ENCODE measurements at places on chromosomes 5 and 9.

- no peak for DNase-seq
Observed at GRCh38 chr9:15999422-16000339, 446.8 kb downstream of the CCDC171 start.

- DNase-seq, result no peak
Observed at GRCh38 chr9:85859765-85860164, 81.2 kb upstream of the NAA35 start.

DNA sequence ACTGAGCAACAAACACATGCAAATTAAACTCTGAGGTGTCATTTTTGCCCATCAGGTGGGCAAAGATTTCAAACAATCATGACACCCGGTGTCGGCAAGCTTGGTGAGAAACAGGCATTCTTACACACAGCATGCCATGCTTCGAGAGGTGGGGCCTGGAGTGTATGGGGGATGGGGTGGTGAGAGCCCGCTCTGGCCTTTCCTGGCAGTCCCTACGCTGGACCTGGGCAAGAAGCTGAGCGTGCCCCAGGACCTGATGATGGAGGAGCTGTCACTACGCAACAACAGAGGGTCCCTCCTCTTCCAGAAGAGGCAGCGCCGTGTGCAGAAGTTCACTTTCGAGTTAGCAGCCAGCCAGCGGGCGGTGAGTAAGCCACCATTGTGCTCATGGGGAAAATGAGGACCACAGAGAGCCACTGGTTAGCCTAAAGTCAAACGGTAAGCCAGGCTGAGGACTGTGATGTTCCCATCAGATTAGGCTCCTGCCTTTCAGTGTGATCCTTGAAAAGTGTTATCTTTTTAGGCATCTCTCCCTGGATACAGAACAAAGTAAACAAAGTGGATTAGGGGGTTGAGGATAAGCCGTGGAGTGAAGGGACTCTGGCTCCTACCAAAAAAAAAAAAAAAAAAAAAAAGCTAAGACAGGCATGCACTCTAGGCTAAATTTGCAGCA is 9.4 kb downstream of the MYOZ3 start:
- no peak for DNase-seq

DNA sequence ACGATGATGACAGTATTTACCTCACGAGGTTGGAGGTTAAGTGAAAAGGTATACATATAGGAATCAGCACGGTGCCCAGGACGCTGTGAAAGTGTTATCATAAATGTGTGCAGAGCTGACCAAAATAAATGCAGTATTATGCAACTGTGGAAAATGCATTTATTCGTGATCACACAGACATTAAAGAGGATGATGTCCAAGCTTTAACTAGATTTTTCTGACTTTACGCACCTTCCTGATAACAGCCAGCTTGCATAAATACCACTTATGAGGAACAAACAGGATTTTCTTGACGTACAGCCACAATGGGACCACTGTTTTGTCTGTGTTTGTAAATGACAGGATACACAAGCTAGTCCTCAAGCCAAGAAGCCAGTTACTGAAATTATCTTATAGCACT is 71.4 kb upstream of the ATP10B start:
- no peak for DNase-seq

DNA sequence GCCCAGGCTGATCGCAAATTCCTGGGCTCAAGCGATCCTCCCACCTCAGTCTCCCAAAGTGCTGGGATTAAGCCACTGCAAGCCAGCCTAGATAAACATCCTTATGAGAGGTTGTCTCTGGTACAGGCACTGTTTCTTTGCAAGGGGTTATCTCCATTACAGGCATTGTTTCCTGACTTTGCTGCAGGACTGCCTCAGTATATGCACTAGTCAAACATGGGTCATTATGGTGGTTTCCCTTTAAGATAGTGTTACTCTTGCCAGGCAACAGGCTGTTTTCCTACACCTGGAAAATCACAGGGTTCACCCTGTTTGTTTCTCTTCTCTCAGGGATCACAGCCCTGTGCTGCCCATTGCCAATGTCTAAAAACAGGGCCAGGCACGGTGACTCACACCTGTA is 7.8 kb upstream of the CLTB start:
- DNase-seq, result no peak

All from spinal cord (tissue), 10 donors.